Fibroblast of skin of left biceps (primary cell): ENCODE measurements at places on chromosomes 5 and 9.

GRCh38 chr5:126801174-126801991 is 24.4 kb downstream of the LMNB1 start:
- no peak for DNase-seq

DNA sequence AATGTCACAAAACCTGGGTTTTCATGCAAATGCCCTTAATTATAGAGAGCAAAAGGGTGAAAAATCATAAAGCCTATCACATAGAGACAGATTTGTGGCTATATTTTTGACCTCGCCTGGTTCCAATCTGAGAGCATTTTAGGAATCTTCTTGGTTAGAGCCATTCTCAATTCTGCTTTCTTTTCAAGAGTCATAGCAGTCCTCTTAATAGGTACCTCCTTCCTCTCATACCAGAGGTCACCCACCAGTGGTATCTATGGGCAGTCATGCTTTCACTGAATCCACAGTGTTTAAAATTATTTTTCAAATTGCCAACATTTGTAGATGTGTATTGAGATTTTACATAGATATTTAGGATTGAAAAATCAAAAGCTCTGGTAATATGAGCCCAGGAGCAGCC is 215.5 kb downstream of the DAB2IP start:
- no peak for DNase-seq

- DNase-seq = peak; percentile 64
These were observed 149.6 kb downstream of the ZNF608 start for GRCh38 chr5:124596595-124597421.

- no peak for DNase-seq
These were observed 38.5 kb downstream of the TLE1 start for GRCh38 chr9:81650586-81651515.

GRCh38 chr5:126757713-126758357 is 19.1 kb upstream of the LMNB1 start:
- DNase-seq = no peak

DNA sequence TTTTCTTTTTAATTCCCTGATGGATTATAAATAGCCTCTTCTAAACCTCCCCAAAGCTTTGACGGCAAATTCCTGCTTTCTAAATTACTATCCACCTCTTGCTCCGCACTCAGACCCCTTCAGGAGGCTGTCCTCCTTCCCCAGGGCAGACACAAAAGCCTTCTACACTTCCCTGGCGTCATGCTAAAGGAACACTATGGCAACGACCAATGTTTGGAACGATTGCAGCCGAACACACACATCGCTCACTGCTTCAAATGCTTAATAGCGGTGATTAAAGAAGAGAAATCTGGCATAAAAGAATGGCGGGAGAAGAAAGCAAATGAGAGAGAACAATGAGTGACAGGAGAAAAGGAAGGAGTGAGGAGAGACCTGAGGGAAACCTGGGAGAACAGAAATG is 297.3 kb downstream of the MLLT3 start:
- DNase-seq = no peak

DNA sequence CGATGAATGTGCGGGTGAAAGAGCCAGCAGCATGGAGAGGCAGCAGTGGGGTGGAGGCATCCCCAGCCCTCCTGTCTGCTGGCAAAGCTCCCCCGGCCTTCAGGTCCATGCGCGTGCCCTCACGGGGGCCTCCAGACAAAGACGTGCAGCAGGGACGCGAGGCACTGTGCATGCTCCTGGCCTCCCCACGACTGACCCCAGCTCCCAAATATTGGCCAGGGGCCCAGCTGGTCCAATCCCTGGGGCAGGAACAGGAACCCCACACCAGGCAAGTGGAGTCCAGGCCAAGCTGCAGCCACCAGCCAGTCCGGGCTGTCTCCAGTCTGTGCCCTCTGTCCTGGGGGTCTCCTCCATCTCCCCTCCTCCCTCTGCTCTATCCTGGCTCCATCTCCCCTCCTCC is 33.5 kb upstream of the LRRC14B start:
- no peak for DNase-seq

- DNase-seq = no peak
These were observed 259.3 kb downstream of the ROR2 start for GRCh38 chr9:91690540-91691249.

DNA sequence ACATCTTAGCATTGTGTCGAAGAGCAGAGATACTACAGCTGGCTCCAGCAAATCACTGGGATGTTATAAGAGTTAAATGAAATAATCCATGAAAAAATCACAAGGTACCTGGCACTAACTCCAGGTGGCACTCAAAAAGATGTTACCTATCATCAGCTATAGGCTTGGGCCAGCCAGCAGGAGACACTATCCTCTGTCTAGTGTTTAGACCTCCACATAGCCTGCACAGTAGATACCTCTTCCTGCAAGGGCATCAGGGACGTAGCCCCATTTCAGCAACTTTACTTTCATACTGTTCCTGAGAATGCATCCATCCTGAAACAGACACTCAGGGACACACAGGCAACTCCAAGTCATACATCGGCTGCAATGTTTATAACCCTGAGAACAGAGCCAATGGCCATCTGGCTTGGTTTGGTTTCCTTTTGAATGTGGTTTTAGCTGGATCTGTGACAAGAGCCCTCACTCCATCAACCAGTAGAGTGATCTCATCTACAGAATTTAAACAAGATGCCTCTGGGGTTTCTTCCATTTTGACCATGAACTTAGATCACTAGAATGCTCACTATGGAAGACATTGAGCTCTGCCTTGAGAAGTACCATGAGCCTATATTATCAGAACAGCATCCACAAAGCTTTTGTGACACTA is 69.9 kb downstream of the TLE1 start:
- DNase-seq = peak; percentile 77

- DNase-seq = no peak
These were observed 36.1 kb upstream of the SPDL1 start for GRCh38 chr5:169547508-169547907.

GRCh38 chr9:27033815-27034403 is 28.4 kb upstream of the LRRC19 start:
- DNase-seq = no peak

DNA sequence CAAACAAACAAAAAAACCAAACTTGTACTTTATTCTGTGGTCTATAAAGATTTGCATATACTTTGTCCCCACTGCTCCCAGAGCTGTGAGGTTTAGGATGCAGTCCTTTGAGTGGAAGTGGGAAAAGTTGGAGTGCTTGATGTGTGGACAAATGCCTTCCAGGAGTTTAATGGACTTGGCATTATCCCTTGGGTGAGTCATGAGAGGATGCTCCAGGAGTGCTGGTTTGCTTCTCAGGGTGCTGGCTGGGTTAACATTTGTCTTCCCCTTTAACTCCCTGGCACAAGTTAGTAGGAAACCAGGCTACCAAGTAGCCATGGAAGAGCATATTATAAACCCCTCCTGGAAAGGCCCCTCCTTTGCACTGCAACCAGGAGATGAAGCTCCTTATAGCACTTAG is 417.4 kb upstream of the RIOK2 start:
- no peak for DNase-seq

GRCh38 chr5:175729829-175730277 is 72.0 kb downstream of the HRH2 start:
- DNase-seq = peak; percentile 42

DNA sequence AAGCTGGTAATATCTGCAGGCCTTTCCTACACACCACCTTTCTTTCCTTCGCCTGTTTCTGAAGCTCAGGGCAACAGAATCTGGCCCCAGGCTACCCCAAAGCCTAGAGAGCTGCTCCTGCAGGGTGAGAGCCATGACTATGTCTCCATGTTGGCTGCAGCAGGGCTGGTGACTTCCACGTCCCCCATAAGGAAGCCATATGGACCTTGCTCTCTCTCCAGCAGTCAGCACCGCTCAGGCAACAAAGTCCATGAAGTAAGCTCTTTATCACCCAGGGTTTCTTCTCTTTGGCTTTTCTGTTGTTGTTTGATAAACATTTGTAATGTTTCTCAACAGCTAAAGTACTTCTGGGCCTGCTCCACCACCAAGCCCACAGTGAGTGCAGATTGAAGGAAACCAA is 125.2 kb downstream of the SLIT3 start:
- DNase-seq = no peak

GRCh38 chr5:94217216-94217615 is 401.2 kb downstream of the KIAA0825 start:
- DNase-seq = no peak

GRCh38 chr9:101618698-101619097 is 23.9 kb upstream of the PPP3R2 start:
- DNase-seq = no peak

DNA sequence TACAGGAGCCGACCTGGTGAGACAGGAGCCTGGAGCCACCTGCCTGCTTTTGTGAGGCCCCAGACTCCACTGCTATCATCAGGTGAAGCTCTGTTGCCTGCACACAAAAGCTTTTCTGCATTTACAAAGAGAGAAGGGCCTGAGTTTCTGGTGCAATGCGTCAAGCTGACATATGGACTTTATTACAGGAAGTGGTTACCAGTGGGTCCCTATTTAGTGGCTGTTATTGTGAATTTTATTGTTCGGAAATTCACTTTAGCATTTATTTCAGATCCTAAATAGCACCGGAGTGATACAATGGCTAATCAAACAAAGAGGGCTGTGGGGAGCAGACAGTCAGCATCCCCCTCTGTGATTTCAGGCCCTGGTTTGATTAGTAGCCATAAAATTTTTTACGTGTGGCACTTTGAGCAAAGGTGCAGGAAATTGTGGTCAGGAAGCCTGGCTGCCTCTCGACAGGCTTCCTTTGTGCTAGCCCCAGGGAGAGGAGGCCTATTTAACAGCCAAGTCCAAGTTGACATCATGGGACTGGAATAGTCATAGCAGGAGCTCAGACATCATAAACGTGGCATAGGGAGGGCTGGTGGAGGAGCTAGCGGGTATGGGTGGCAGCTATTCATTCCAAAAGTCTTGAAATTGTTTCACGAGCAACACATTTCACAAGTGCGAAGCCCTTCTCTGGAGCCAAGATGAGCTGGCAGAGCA is 8.4 kb downstream of the TGFBI start:
- DNase-seq = no peak
